Germinal center (tissue), 1 donor: ENCODE measurements at places on chromosomes 7 and 10.

GRCh38 chr10:127977357-127978009, 70.6 kb downstream of the PTPRE start:
- DNase-seq = no peak

GRCh38 chr10:84237199-84238051, 3.9 kb downstream of the LRIT1 start:
- no peak for DNase-seq

DNA sequence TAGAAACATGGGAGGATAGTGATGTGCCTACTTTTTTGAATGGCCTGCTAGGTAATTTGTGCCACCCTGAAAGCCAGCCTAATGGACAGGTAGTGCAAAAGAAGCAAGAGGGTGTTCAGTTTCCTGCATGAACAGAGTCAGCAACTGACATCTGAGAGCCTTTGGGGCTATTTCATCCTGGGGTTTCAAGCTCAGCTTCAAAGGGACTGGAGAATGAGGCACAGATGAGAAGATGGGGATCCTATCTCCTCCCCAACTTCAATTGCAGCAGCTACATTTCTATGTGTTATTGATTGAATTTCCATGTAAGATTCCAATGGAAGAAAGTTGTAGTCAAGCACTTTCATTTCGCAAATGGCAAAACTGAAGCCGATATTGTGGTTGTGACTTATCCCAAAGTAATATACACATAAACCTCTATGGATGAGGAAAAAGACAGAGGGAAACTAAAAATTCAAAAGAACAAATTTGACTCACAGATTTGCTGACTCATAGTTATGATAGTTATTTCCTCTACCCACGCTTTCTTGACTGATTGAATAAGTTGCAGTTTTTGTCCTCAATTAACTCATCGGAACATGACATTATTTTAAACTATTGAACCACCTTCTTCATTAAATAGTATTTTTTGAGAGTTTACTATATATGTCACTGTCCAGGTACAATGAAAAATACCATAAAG, 42.6 kb upstream of the NRP1 start:
- no peak for DNase-seq

DNA sequence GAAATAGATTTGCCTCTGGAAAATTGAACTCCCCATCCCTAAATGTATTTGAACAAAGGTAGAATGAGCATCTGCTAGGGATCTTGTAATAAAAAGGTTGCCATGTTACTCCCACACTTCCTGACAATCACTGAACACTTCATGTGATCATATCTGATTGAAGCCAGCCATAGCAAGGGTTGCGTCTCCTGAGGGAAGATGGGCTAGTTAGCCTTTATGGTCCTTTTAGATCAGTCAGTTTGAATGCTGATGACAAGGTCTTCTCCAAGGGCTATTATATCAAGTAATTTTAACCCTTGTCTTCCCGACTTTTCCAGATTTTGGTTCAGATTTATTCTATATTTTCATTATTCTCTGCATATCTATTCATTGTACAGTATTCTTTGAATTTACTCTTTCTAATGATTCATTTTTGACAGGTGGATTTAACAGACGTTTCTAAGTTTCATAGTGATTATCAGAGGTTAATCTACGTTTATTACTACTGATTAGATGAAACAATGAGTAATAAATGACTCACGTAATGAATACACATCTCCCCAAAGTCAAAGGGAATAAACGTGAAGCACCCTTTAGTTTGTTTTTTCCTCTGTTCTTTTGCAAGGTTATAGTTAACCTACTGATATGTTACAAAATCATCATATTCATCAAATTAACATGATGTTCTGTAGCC, 28.1 kb downstream of the CSGALNACT2 start:
- DNase-seq = no peak

DNA sequence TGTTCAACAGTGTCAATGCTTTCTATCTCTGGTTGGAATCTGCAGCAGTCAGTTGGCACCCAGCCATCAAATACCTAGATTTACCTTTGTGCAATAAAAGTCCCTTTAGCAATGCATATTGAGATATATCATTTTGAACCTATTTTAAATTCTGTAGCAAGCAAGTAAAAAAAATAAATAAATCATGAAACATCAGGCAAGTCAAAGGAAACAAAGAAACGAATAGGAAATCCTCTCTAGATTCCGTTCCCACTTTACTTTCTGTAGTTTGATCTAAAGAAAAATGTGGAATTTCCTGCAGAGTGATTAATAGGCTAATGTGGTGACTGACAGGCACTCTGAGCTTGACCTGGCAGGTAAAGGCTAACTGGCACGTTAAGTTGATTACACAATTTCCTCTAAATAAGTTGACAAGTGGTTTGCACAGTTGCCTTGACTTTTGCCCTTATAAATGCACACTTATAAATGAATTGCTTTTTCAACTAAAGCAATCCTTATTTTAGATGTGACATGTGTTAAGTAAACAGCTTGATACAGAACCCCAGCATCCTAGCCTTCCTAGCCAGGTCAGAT, 208.1 kb upstream of the TCF7L2 start:
- DNase-seq = no peak

DNA sequence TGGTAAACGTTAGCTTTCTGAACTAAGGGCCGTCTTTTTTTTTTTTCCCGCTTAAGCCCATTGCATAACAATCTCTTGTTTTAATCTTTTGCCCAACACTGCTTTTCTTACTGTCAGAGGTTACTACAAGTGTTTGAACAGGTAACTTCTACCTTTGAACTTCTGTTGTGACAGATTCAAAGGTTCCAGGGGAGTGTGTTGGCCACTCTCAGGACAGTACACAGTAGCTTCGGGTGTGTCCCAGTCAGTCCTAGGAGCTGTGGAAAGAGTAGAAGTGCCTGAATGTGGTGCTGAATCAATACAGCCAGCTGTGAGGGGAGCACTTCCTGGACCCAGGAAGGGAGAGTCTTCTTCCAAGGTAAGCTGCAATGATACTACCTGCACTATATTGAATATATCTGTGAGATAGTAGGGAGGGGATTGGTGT, at the start of gene ACSL5:
ACSL5 (plus strand) TSS at position 205 of the 427 bp plus-strand sequence. CDS start 20,831 bp downstream, outside the sequence.
- DNase-seq = no peak

- DNase-seq = no peak
These were observed 50.2 kb upstream of the PDCD4 start for GRCh38 chr10:110821508-110821907.

DNA sequence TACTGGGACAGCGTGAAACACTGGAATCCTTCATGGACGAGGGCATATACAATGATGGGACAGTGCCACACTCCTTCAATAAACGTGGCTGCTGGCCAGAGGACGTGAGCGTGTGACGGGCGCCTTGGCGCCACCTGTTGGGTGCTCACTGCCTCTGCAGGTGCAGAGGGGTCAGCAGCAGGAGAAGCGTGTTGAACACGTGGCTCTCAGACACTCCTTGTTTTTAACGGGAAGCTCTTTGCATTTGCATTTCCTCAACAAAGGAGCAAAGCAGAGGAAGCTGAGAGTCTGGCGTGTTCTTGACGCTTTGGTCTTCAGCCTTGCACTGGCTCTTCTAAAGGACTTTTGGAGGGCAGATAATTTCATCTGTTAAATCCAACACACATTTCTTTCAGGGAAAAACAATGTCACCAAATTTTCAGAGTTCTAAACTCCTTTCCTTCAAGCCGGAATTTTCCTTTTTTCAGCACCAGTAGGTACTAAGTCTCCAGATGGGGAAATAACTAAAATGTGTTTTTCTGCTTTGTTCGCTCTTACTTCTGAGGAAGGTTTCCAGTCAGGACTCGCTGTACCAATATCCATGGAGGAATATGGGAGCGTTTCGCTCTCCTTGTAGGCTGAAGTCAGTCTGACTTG, 2.9 kb upstream of the GET4 start:
- peak; percentile 81 for DNase-seq
